ENCODE measurements at places on chromosomes 6 and 20.
A peak's percentile ranks its signal among the peaks of the same experiment; 100 is the strongest.

- DNase-seq: no peak
Measured at GRCh38 chr6:163323274-163323673, 91.2 kb upstream of the QKI start.

DNA sequence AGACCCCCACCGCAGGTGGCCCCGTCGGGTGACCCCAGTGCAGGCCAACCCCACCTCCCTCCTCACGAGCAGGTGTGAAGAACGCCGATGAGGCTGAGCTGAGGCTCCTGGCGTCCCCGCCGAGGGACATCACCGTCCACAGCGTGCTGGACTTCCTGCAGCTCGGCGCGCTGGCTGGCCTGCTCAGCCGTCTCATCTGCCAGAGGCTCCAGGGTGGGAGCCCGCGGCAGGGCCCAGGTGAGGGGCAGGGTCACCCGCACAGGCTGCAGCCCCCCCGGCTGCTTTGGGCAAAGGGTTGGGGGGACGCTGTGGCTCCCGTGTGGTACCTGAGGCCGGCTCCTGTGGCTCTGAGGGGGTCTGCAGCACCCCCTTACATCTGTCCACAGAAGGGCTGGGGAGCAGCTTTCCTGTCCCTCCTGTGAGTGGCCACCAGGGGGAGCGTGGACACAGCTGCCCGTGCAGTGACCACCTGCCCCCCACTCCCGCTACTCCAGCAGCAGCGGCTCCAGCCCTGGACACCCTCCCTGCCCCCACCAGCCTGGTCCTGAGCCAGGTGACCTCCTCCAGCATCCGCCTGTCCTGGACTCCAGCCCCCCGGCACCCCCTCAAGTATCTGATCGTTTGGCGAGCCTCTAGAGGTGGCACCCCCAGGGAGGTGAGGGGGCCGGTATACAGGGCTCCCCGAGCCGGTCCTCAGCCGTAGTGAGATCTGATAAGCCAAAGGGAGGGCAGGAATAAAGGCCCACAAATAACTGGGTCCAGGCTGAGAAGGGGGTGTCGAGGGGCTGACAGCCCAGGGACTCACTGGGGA, 16.5 kb downstream of the COL20A1 start:
- DNase-seq: no peak

DNA sequence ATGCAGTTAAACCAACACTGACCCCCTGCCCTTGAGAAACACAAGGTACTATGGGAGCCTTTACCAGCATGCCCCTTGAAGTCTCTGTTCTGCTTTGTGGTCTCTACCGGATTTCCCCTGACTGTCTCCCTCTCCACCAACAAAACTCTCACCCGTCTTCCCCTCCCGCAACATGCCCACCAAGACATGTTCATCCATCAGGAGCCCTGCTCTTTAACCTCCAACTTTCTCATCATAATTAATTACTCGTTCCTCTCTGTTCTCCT, 1.1 kb downstream of the ZNF165 start:
- DNase-seq: no peak

GRCh38 chr6:143198312-143198711, 137.6 kb downstream of the AIG1 start:
- no peak for DNase-seq

- DNase-seq: no peak
Measured at GRCh38 chr6:6810727-6811126, 222.2 kb downstream of the LY86 start.

GRCh38 chr6:27688014-27688586, 215.2 kb upstream of the ZNF184 start:
- DNase-seq: peak; percentile 71

Data from AG04450 (cell line).